ENCODE measurements at places on chromosomes 4 and X.

DNA sequence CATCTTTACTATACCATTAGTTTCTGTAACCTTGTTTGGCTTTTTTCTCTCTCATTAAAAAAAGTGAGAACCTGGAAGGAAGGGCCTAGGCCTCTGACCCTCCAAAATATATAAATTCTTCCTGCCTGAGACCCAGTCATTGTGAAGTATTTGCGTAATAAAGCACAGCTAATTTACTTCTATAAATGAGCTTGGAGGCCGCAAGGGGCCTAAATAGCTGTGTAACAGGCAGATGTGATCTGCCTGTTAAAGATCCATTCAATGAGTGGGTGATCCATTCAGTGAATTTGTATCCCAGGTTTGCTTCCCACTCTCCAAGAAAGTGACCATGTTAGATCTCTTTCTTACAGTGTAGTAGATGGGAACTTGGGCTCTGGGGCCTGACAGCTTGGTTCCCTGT is 595 bp upstream of the PYURF start:
- DNase-seq = no peak

GRCh38 chr4:51855270-51855669 is 12.3 kb downstream of the DCUN1D4 start:
- DNase-seq = no peak

GRCh38 chrX:19188566-19188965 is 66.3 kb upstream of the ADGRG2 start:
- DNase-seq = no peak

DNA sequence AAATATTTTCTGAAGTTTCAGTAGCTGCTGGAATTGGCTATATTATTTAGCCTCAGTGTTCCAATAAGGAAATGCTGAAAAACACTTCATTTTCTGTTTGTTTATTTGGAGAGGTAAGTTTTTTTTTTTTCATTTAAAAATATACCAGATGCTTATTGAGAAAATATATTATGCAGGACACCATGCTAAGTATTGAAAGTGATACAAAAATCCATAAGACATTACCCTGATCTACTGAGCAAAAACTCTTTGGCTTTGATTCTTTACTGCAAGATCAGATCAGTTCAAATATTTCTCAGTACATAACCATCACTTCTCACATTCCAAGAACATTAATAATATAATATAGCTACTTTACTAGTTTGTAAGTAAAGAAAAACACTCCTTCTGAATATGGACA is 123.4 kb upstream of the PACRGL start:
- no peak for DNase-seq

DNA sequence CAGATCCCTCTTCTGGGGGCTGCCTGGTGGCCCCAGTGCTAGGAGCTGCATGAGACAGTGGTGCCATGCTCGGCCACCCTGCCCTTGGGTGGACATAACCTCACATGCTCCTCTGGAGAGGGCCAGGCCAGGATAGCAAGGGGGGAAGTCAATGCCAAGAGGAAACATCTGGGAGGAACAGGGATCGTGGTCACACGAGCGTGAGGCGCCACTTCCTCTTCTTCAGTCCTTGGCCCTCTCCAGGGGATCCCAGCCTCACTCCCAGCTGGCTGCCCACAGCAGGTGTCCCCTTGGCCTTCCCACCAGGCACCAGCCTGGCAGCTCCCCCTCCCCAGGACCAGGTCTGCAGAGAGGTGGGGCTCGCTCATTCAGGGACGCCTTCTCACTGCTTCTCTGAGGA is 28.6 kb downstream of the TBC1D14 start:
- no peak for DNase-seq

DNA sequence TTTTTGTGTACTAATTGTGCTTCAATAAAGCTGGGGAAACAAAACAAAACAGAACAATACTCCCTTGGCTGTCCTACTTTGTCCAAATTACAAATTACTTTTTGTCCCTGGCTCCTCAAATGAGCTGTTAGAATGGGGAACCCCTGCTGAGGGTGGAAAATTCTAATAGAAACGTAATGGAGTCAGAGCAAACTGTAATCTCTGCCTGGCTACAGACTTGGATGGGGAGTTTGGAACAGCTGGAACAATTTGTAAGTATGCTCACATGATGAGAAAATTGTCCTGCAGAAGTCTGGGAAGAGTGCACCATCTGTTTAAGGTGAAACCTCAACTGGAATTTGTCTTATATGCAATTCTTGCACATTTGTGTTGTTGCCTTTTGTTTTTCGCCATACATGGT is 364.4 kb upstream of the CLNK start:
- no peak for DNase-seq

GRCh38 chr4:89295415-89295927 is 12.1 kb downstream of the GPRIN3 start:
- DNase-seq = no peak

- no peak for DNase-seq
These were observed 262.7 kb downstream of the RCHY1 start for GRCh38 chr4:75251547-75251946.

DNA sequence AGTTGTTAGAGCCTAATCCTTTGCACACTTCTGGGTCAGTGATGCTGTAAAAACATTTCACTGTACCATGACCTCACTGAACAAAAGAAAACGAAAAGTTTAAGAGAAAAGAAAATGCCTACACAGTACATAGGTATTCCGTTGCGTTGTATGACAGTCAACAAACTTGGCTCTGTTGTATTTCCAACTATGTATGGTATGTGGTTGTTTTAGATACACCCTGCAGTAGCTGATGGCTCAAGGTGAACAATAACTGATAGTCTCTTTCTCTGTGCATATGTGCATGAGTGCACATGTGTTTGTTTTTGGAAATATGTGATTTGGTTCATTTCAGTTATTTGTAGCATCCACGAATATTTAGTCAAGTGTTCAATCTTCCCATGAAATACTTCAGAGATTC is 176.0 kb downstream of the BMPR1B start:
- DNase-seq = no peak

- no peak for DNase-seq
These were observed 102.1 kb downstream of the UCHL1 start for GRCh38 chr4:41358647-41359421.

- no peak for DNase-seq
These were observed 94.8 kb downstream of the KDR start for GRCh38 chr4:55030589-55030988.

DNA sequence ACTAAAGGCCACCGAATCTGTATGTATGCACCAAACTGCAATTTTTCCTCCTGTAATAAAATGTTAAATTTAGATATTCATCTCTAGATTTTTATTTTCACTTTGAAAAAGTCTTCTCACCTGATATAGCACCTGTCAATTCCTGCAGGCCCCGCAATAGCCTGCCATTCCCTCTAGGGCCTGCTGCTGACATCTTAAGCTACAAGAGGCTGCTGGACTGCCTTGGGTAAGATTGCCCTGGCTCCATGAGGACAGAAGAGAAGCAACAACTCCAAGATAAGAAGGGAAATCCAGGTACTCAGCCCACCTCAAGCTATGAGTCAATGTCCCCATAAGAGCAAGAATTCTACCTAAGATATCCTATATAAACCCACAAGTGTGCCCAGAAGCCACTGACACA is 230.2 kb upstream of the AGTR2 start:
- DNase-seq = no peak

DNA sequence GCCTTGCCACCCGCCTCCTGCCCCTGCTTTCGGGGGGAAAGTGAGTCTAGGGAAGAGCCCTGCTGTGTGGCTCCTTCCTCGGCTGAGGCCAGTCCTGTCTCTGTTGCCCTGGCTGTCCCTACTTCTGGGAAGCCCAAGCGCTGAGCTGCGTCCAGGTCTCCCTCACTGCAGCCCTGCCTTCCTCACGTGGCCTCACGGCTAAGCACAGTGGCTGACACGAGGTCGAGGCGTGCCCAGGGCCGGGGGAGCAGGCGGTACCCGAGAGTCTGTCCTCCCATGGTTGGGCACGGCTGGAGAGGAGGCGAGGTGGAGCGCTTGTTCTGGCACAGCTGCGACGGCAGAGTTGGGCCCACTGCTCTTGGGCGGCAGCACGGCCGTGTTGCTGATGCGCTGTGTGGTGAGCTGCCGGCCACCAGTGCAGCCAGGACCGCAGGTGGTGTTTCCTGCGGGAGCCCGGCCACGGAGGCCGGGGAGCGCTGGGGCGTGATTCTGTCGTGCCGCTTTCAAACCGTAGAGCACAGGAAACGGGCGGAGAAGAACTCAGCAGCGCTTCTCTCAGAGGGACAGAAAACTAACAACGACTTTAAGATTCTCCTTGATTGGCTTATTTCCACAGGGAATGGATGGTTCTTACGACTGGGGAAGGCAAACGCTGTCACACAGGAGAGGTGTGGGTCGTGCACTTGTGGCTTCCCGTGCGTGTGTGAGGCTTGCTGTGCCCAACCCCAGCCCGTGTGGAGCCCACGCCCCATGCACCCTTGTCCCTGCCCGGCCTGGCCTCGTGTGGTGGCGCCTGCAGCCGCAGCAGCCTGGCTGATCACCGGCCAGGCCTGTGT is 21.3 kb downstream of the MAEA start:
- DNase-seq = no peak

- no peak for DNase-seq
These were observed 13.8 kb downstream of the MGARP start for GRCh38 chr4:139266208-139266582.

DNA sequence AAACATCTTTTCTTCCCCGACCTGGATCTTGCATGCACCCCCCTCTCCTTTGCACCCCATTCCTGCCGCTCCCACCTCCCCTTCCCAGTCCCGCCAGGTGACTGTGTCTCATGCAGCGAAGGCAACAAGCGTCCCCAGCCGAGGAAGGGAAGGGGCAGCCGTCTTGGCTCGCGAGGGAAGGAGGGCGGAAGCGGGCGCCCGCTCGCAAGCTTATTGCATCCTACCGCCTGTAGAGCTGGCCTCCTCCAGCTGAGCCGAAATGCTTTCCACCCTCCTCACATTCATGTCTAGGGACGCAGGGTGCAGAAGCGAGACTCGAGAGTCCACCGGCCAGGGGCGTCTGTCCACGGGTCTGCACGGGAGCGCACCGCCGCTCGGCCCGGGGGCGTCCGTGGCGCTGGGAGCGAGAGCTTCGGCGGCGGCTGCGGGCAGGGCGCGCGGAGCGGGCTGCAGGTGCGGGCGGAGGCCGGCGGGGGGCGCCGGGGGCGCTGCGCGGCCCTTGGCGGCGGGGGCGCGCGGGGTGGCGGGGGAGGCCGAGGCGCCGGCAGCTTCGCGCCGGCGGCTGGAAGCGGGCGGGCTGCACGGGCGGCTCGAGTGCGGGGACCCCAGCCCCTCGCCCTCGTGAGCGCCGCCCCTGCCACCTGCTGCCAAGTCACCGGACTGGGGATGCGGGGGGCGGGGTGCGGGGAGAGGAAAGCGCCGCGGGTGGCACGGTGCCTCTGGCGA is at the start of gene KCNIP4:
Gene KCNIP4, minus strand, starts transcription at position 426 of the 726 bp plus-strand sequence.
- no peak for DNase-seq

DNA sequence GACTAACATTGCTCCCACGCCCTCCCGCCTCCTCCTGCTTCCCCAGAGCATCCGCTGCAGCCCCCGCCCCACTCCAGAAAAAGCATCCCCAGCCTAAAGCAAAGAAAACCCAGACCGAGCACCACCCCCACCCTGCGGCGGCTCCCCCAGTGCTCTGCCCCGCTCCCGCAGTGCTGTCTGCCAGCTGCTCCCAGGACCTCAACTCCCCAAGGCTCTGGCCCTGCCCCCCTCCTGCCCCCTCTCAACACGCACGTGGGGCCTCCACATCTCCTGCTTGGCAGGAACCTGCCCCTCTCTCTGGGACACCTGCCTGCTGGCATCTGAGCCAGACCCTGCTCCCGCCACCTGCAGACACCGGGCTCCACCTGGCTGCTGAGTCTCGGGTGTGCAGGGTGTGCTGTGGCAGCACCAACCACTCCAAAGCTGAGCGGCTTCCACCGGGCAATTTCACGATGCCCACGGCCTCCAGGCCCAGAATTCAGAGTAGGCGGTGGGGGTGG is 79.4 kb downstream of the FAM53A start:
- no peak for DNase-seq

DNA sequence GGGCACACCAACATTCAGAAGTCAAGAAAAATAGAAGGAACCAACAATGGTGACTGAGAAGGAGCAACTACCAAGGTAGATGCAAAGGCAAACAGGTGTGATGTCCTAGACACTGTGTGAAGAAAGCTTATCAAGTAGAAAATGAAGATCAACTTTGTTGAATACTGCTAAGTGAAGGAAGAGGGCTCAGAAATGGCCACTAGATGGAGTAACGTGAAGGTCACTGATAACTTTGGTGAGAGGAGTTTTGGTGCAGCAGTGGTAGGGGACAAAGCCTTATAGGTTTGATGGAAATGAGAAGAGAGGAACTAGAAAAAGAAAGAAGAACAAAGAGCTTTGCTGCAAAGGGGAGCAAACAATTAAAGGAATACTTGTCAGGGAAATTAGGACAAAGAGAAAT is 23.5 kb downstream of the OTC start:
- DNase-seq = no peak

GRCh38 chrX:18348047-18348446 is 6.4 kb downstream of the SCML2 start:
- DNase-seq = no peak

DNA sequence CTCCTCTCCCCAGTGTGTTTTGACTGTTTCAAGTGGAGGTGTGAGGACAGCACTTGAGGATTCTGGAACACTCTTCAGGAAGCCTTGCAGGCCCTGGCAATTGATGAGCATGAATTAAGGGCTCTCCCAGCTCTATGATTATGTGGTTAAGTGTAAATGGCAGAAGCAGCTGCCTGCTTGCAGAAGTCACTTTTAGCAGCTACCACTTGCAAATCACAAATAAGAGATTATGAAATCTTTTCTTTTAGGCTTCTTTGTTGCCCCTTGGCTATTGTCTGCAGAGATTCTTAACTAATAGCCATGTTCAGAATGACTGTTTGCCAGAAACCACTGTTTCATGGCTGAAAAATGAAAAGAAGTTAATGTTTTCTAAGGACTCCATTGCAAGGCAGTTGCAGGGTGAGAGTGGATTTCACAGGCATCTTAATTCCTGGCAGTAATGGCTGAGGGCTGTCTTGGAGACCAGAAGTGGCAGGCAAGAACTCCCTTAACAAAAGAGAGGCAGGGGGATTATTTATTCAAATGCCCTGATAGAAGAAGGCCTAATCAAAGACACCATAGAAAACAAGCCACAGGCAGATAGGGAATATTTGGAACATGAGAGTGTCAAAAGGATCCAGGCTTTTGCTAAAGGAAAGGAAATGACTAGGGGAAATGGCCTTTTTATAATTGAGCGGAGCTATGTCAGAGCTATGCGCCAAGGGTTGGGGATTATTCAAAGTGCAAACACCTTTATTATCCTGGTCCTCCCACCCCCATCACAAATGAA is 8.3 kb upstream of the HOPX start:
- DNase-seq = no peak

- DNase-seq = no peak
These were observed 162.6 kb downstream of the PRKX start for GRCh38 chrX:3550871-3551270.

DNA sequence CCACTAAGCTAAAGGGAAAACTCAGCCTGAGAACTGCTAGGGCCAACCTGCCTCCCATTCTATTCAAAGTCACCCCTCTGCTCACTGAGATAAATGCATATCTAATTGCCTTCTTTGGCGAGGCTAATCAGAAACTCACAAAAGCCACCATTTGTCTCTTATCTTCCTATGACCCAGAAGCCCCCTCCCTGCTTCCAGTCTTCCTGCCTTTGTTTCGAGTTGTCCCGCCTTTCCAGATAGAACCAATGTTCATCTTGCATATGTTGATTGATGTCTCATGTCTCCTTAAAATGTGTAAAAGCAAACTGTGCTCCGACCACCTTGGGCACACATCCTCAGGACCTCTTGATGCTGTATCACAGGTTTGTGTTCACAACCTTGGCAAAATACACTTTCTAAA is 459.8 kb downstream of the FSTL5 start:
- no peak for DNase-seq

Data from stimulated activated CD8-positive, alpha-beta memory T cell treated with anti-CD3 and anti-CD28 coated beads, Interleukin-7, amount 100 ng/mL, for 24 hours (primary cell).